Caco-2 (cell line): ENCODE measurements at places on chromosomes 11 and 22.

DNA sequence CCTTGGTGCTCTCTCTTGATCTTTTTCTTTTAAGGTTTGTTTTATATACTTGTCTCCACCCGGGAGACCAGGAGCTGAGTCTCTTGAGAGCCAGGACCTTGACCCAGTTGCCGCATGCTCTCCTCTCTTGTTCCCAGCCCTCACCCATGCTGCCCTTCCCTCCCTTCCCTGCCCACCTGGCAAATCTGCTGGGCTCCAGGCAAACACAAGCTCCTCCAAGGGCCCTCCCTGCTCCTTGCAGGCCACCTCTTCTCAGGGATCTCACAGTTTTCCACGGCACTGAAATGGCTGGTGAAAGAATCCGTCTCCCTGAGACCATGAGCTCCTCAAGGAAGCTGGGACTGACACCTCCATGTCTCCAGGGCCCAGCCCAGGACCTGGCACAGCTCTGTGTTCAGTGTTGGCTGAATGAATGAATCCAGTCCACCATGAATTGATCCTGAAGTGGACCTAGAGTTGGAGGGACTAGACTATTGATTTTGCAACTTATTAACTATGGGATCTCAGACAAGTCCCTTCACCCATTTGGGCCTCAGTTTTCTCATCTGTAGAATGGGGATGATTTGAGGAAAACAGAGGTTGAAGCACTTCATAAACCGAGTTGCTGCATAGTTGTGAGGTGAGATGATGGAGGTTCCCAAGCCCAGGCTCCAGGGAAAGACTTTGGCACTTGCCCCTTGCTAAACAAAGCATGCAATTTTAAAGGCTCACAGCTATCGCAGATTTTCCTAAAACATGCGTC, 25.1 kb upstream of the FBLN1 start:
- no peak for DNase-seq

- DNase-seq = no peak
Measured at GRCh38 chr11:57646799-57647303, 2.9 kb downstream of the YPEL4 start.

DNA sequence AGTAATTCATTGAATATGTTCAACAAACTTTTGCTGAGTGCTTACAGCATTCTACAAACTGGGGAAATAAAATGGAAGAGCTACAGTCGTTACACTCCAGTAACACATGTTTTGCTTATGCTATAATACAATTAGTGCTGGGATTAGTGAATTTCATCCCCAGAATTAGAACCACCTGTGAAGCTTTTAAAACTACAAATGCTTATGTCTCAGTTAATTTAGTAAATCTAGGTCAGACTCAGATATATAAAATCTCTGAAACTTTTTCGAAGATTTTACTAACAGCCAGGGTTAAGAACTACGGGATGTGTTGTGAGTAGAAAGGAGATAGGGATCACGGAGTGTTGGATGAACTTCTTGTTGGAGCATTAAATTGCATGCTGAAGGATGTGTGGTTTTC, 33.7 kb upstream of the EED start:
- no peak for DNase-seq

DNA sequence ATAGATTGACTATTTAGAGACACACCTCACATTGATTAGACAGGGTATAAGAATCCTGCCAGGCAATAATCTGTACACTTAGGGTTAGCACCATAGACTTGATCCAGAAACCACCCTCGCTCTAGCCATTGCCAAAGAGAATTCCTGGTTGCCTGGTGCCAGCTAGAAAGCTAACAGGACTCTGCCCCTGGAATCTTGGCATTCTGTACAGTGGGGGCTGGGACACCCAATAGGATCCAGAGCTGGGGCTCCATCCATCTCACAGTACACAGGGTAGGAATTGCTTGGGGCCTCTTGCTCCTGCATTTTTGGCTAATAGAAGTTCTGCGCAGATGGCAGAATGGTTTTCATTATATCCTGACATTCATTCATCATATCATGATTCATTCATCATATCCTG, 3.0 kb upstream of the APLNR start:
- no peak for DNase-seq

DNA sequence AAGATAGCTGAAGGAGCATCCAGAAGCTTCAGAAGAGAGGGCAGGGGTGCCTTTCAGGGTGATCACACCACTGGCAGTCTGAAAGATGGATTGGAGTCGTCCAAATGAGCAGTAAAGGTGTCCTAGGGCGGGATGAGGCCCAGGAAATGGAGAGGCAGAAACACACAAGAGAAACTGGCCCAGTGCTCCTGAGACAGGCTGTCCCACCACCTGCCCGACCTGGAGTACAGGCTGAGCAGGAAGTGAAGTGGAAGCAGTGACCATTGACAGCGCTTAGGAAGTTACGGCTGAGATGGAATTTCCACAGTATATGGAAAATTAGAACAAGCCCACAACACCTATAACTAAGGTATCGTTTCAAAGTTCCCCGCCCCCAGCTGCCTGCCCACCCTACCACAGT, 16.1 kb downstream of the EIF3F start:
- no peak for DNase-seq

DNA sequence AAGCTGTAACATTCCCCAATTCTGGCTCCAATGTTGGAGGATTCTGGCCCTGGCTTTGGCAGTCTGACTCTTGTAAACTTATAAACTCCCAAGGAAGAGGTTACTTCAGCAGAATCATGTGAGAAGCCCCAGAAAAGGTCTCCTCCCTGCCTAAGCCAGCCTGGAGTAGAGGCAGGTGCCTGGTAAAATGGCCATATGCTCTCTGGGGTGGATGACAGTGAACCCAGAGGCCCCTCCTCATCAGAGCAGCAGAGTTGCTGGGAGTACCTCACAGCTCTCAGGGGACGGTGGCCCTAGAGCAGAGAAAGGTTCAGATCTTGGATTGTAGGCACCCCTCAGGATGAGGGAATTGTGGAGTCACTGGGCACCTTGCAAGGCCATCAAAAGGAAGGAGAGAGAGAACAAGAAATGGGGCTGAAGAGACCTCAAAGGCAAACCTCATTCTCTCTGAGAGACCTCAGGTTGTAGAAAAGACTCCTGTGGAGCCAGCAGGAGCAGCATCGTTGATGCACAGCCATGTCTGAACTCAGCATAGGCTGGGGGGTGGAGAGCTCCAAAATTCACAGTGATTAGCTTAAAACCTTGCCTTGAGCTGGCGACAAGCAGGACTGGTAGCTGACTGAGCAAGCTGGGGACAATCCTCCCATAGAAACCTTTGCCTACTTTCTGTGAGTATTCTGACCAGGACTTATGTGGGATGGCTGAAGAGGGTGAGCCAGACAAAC, 4.9 kb upstream of the P2RY6 start:
- DNase-seq = no peak

DNA sequence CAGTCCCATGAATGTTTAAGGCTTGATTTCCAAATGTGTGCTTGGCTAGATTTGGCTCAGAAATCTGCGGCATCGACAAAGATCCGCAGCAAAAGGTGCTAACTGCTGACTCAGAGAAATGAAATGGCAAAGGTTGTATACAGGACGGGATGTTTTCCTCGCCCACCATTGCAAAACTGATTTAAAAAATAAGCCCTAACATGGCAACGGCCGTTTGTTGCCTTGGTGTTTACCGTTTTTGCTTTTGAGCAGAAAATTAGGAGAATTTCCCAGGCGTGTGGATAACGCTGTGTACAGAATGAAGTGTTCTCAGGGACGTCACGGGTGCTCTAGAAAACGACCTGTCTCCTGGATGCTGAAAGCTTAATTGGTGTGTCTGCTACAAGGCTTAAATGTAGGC, 70.2 kb downstream of the ARHGAP8 start:
- DNase-seq = no peak

- DNase-seq = no peak
Measured at GRCh38 chr11:92457250-92457649, 232.6 kb downstream of the FAT3 start.

- DNase-seq = peak; percentile 55
Measured at GRCh38 chr11:76800466-76801200, 17.5 kb downstream of the TSKU start.

GRCh38 chr11:102530558-102530957, at the start of gene MMP7:
MMP7 (minus strand) TSS chr11:102530747; CDS start chr11:102530700, 47 bp downstream.
- no peak for DNase-seq

- no peak for DNase-seq
Measured at GRCh38 chr22:17777005-17777716, 2.9 kb upstream of the BID start.

- DNase-seq = no peak
Measured at GRCh38 chr11:104091281-104092096, 55.0 kb downstream of the DDI1 start.

GRCh38 chr11:61905801-61906521, 11.4 kb downstream of the RAB3IL1 start:
- DNase-seq = no peak
